CD8-positive, alpha-beta memory T cell (primary cell): ENCODE measurements at places on chromosomes 16 and 17.

GRCh38 chr16:79287424-79287917 lies 313.1 kb downstream of the MAF start:
- no peak for DNase-seq

DNA sequence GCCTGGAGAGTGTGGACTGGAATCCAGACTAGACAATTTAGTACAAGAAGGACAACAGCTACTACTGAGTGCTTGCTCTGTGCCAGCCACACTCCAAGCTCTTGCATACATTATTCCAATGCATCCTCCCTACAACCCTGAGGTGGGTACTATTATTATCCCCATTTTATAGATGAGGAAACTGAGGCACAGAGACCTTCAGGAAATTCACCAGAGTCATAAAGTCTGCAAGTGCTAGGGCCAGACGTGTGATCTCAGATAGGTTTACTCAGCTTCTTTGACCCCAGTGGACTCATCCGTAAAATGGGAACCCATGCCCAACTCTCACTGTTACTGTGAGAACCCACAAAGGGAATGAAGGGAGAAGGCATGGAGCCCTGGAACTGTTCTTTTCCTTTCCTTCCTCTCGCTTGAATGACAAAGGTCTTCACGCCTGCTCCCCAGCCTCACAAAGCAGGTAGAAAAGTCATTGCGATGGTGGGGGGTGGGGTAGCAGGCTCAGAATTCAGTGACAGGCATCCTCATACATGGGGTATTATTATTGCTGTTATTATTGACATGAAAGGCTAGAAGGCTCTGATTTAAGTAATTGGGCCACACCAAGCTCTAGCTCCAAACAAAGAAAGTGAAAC lies 160.0 kb downstream of the ZNF423 start:
- DNase-seq = no peak

DNA sequence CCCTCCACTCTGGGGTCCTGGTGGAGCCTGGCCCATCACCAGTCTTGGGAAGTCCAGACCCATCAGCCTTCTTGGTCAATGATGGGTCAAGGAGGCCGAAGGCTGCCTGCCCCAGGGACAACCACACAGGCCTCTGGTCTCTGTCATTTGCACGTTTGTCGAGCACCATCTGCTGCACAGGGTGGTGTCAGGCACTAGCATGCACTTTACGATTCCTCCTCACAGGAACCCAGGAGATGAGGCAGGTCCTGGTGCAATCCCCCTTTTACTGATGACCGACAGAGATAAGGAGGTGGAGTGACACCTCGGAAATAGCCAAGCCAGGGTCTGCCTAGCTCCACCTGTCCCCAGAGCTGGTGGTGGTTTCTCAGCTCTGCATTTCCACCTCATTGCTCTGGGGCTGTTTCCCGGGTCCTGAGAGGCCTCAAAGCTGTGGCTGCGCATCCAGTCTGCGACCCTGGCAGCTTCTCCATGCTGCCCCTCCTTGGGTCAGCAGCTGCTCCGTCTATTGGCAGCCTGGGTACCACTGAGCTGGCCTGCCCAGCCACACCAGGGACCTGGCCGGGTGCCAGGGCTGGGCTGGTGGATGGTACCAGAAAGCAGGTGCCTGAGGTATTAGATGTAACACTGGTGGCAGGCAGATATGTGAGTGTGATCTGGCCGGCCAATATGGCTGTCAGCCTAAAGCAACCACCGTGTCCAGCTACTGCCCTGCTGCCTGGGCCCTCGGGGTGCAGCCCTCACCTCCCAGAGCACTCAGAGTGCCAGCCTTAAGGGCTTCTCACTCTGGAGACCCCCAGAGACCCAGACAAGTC lies 10.0 kb downstream of the MMP15 start:
- no peak for DNase-seq

DNA sequence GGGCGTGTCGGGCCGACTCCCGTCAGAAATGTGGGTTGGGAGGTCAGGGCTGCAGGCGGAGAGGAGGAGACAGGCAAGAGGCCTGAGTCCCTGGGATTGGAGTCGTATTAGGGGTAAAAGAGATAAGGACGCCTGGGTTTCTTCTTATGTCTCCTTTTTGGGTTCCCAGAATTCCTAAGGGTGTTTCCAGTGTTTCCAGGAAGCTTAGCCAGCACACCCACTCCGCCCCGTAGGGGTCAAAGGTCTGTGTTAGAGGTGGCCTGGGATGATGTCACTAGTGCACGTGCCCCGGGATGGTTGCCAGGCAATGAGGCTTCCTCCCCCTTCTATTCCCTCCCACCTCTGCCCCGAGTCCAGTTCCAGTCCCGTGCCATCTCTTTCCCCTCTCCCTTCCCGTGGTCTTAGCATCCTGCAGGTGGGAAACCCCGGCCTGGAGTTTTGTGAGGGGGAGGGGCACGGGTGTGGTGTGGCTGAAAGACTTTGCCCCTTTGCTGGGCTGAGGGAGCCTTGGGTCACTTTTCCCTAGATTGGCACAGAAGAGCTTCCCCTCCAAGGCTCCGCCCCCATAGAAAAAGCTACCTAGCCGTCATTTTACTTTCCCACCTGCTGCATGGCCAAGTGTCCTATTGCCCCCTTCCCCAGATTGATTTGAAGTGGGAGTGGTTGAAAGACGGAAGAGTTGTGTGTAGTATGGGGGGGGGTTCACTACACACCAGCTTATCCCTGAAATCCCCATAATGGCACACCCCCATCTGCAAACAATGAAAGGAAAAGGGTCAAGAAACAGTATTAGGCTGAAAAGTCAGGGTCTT lies 2.8 kb downstream of the KDM6B start:
- DNase-seq = peak; percentile 51

GRCh38 chr16:85846461-85846860 lies 47.0 kb downstream of the COX4I1 start:
- DNase-seq = no peak

- no peak for DNase-seq
Measured at GRCh38 chr17:70468661-70469060, 299.3 kb downstream of the KCNJ2 start.

DNA sequence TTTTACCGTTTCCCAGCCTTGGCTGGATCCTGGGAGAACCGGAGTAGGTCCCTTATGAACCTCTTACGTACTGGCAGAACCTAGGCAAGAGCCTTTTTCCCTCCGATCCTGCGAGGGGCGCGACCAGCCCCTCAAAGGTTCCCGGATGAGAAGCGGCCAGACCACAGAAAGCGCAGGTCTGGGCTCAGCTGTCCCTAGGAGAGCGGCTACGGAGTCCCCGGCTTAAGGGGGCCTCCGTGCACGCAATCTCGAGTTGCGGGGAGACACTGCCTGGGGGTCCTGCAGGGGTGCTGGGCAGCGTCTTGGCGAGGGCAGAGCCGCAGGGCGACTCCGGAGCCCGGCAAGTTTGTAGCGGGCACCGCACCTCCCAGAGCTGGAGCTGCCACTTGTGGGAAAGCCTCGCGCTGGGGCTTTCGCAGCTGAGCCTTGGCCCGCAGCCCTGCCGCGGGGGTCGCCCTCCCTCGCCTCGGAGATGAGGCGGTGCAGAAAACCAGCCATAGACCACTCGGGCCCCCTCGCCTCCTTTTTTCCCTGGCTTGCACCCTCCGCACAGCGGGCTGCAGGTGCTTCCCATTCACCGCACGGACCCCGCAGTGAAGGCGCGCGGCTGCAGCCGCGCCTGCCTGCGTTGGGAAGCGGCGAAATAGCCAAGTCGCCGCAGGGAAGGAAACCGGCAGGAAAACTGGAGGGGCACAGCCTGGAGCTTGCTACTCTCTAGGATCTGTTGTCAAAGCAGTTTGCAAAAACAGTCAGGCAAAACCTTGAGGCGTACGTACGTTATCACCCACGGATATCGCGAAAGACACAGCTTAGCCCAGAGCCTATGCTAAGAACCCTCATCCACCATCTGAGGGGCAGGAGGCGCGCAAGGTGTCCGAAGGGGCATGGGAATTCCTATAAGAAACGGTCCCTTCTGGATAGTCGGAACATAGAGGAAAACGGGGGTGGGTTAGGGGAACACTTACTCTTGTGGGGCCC lies 834 bp downstream of the CDH8 start:
- DNase-seq = no peak

- no peak for DNase-seq
Measured at GRCh38 chr17:62094175-62094574, 29.1 kb upstream of the MED13 start.

DNA sequence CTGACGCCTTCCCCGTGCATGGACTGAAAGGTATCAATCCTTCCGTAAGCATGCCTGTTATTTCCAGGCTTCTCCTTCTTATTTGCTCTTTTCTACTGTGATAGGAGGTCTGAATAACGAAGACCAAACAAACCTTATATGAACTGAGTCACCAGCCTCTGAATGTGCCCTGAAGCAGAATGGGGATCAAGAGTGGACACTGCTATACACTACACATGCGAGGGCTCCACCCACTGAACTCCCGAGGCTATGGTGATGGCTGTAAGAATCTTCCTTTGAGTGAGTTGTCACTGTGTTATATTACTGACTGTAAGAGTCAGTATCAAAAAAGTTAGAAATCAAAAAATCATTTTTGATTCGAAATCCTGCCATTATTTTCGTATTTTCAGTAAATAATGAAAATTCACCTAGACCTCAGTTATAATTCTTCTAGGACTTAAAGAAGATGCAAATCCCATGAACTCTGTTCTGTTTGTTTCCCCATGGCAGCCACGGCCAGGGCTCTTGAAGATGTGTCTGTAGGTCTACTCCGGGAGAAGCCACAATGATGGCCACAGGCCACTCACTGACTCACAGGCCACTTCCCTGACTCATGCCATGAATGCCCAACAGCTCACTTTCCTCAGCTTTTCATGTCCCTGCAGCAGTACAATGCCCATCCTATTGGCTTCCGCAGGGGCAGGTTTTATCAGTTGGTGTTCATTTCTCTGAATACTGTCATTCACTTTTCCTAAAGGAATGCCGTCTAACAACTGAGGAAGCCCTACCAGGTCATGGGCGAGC lies 54.7 kb downstream of the ZZEF1 start:
- DNase-seq = no peak

GRCh38 chr17:76428511-76428910 lies 24.4 kb downstream of the UBE2O start:
- no peak for DNase-seq

DNA sequence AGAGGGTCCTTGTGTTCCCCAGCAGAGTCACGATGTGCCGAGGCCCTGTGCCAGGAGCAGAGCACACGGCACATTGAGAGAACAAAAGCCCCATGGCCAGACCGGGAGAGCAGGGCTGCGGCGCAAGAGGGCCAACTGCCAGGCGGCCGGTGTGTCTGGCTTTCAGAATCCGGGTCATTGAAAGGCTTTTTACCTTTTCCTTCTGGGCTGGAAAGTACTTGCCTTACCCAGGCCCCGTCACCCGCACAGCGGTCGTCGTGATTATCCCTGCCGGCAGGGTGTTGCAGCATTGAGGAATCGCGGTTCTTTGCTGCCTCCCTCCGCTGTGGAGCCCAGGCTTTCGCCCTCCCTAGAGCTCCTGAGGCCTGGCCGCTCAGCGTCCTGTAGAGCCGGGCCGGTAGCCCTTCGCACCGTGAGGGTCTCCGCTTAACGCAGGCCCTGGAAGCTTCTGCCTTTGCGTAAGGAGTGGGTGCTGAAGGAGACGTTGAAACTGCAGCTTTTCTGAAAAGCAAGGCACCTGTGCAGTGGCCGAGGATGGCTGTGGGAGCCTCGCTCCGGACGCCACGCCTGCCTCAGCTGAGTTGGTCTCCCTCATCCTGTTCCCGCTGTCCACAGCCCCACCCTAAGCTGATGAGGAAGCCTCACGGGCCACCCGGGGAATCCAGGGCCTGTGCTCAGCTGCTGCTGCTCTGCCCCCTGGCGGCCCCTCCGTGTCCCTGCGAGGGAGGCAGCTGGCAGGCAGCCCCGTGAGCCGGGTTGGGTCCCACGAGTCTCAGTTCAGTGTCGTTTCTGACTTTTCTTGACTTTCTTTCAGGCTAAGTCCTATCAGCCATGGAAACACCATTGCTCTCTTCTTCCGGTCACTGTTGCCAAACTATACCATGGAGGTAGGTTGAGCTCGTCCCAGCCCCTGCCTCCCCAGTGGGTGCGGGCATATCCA lies 8.6 kb upstream of the MC1R start:
- peak; percentile 61 for DNase-seq

DNA sequence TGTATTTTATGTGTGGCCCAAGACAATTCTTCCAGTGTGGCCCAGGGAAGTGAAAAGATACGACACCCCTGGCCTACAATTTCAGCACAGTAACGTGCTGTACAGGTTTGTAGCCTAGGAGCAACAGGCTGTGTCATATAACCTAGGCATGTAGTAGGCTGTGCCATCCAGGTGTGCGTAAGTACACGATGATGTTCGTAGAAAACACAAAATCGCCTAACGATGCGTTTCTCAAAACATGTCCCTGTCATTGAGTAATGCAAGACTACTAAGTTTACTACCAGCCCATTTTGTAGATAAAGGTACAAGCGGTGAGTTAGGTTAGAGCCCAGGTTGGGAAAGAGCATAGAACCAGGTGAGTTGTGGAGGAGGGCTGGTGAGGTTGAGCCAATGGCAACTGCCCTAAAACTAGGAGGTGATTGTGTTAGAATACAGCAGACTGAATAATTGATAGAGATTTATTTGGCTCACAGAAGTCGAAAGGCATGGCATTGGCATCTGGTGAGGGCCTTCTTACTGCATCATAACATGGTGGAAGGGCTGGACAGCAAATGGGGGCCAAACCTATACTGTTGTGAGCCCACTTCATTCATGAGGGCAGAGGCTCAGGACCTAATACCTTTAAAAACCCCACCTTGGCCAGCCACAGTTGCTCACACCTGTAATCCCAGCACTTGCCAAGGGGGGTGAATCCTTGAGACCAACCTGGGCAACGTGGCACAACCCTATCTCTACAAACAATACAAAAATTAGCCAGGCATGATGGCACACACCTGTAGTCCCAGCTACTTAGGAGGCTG lies 4.2 kb downstream of the EIF1 start:
- no peak for DNase-seq

GRCh38 chr17:78357672-78358537 lies 2.0 kb downstream of the SOCS3 start:
- no peak for DNase-seq

DNA sequence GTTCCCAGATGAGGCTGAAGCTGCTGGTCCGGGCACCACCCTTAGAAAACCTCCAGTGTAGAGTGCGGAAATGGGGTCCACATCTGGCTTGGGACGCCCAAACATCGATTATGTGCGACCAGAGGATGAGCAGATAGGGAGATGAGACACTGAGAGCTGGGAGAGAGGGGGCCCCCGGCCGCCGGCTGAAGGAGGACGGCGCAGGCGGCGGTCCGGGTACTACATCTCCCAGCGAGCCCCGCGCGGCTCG lies 182 bp upstream of the SPECC1 start:
- DNase-seq = no peak
